Heart left ventricle (tissue), 16 donors: ENCODE measurements at places on chromosomes 3 and 15.

- DNase-seq = no peak
Measured at GRCh38 chr3:167811031-167811430, 75.5 kb downstream of the SERPINI1 start.

DNA sequence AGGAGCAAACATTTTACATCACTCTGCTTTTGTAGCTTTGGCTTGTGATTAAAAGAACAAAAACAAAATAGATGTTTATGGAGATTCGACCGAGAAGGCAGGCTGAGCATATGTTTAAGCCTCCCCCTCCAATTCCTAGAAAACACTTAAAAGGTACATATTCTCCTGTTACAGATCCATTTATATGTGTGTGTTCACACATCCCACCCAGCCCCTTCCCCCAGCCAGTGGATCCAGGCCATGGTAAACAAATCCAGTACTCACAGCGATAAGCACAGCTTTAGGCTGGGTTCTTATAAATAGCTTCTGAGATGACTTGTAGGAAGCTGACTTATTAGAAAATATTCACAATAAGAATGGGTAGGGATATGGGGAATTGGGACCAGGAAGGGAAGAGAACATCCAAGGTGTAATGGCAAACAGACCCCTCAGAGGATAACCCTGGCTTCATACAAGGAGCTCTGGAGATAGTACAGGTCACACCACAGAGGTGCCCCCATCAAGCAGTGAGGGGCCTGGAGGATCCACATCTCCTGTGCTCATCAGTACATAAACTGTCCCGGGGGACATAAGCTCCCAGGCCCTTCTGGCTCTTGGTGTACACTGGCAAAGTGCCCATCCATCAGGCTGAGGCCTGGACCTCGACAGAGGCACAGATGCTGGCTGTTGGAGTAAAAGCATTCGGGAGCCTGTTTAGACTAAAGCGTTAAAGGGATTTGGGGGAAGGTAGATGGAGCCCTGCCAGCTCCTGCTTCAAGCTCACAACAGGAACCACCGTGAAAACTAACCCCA, 70.0 kb upstream of the UBE2E1 start:
- no peak for DNase-seq

- no peak for DNase-seq
Measured at GRCh38 chr3:171561596-171562323, 101.6 kb upstream of the TNIK start.

- DNase-seq = no peak
Measured at GRCh38 chr15:100787567-100788417, 91.8 kb upstream of the ALDH1A3 start.

DNA sequence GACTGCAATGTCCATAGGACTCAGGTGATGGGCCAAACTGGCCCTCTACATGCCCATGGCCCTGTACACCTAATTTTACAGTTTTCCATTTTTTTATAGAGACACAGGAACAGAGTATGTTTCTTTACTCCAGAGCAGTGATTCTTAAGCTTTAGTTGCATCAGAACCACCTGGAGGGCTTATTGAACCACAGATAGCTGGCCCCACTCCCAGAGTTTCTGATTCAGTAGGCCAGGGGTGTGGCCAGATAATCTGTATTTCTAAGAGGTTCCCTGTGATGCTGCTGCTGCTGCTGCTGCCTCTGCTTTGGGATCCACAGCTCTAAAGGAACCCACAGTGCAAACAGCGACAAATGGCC, 5.1 kb downstream of the RBP1 start:
- DNase-seq = no peak

DNA sequence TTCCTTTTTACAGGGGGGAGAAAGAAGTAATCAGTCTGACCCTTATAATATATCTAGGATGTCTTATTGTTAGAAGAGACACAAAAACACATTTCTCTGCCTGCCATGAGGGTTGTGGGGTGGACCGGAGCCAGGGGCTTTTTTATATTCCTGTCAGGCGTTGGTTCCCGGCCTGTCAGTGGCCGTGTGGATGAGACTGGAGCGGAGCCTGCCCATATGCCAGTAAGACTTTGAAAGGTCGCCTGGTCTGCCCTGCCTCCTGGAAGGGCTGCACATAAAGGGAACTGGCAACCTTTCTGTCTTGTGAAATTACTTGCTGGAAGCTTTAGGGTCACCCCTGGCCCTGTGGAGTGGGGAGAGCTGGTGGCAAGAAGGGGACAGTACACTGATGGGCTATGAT, 34.7 kb downstream of the MAP3K13 start:
- DNase-seq = no peak

DNA sequence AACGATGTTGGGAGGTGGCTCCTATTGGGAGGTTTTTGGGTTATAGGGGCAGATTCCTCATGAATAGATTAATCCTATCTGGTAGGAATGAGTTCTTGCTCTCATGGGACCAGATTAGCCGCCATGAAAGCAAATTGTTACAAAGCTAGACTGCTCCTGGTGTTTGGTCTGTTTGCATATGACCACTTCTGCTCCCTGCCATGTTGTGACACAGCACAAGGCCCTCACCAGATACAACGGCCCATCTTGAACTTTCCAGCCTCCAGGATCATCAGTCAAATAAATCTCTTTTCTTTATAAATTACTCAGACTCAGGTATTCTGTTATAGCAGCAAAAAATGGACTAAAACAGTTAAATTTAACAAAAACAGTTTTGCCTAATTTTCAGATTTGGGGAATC, 34.4 kb downstream of the TRIM42 start:
- DNase-seq = no peak
